ENCODE measurements at places on chromosomes 2 and 18. TPM values are rescaled to one million over a fixed set of nuclear protein-coding genes. Genes with fewer than 3 reads are reported as not detected.

The AQP12A gene
- not detected for total RNA-seq

The KCNJ13 gene
- total RNA-seq, result not detected

The UGT1A8 gene
- not detected for total RNA-seq

- no peak for DNase-seq
Observed at GRCh38 chr2:127735044-127735443, 33.7 kb downstream of the SFT2D3 start.
